ENCODE measurements at places on chromosomes 6 and 20. TPM values are rescaled to one million over a fixed set of nuclear protein-coding genes. Genes with fewer than 3 reads are reported as not detected.

The WFDC10B gene
- not detected for polyA plus RNA-seq

The CST1 gene
- not detected for polyA plus RNA-seq

The TCP11 gene
- polyA plus RNA-seq: 0.30 TPM

The COQ3 gene
- 7.1 TPM for polyA plus RNA-seq

The CDH4 gene
- 3.5 TPM for polyA plus RNA-seq

The PSORS1C2 gene
- not detected for polyA plus RNA-seq

The SLC22A7 gene
- polyA plus RNA-seq: not detected

The MYH7B gene
- 0.09 TPM for polyA plus RNA-seq

The SLC17A1 gene
- not detected for polyA plus RNA-seq

The SLC52A3 gene
- polyA plus RNA-seq: not detected

- DNase-seq: no peak
Observed at GRCh38 chr20:37291724-37292126, 2.3 kb downstream of the MANBAL start.

DNA sequence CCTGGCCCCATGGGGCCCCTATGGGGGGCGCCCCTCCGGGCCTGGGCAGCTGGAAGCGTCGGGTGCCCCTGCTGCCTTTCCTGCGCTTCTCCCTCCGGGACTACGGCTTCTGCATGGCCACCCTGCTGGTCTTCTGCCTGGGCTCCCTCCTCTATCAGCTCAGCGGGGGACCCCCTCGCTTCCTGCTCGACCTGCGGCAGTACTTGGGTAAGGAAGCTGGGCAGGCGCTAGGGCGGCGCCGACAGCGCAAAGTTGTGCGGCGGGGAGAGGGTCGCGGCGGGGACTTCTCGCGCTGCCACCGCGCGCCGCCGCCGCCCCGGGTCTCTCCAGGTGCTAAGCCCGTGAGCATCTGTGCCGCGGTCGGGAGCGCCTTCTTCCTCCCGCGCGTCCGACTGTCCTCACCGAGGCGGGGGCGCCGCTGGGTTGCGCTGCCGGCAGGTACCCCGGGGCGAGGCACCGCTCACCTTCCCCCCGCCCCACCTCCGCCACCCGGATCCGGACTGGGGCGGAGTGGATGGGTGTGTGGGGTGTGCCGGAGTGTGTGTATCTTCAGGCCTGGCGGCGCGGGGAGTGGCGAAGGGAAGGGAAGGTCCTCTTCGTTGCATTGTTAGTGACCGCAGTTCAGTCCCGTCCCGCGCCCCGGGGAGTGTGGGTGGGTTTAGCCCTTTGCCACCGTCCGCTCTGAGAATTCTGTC, 788 bp downstream of the UST start:
- peak; percentile 21 for DNase-seq

GRCh38 chr6:73608761-73609160, 45.0 kb downstream of the SLC17A5 start:
- no peak for DNase-seq

DNA sequence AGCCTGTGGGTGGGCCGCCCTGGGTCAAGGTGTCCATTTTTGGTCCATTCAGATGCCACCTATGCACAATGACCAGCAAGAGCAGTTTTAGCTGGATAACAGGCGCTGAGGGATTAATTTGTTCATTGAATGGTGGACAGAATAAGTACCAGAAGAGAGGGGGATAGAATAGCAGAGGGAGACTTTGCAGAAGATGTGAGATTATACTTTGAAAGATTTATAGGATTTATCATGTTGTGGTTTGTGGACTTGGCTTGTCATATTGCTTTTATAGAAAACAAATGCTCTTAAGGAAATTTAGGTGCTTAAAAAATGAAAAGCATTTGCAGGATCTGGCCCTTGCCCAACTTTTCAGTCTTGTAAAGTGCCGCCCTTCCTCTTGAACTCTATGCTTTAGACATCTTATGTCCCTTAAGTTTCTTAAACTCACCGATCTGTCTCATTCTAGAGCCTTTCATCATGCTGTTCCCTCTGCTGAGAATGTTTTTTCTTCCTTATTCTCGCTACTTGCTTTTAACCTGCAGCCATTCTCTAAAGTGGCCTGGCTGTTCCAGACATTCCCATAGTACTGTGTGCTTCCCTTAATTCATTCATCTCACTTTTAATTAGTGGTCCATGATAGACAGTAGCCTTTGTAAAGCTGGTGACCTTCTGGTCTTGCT, 42.5 kb downstream of the CD109 start:
- no peak for DNase-seq

DNA sequence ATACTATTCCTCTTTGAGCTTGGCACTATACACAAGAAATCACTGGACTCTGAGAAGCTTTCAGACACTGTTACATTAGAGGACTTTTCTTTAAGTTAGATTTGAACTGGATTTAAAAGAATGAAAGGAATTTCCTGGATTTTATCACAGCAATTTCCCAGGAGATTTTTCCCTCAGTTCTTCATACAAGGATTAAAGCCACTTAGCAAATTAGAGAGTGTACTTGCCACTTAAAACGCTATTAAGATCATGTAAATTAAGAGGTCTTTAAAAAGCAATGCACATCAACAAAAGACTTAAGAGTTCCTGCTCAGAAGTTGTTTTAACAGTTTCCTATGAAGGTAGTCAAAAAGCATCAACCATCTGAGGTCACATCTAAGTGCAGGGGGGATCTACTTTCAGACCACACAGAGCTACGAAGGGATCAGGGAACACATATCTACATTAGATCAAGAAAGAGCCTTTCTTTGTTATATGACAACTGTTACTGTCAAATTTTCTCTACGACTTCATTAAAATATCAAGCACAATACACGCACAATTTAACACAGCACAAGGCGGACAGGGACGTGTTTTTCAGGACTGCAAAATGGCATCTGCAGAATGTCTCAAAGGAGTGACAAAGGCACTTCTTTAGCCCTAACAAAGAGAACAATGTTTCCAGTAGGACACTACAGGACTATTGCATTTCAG, 65.8 kb downstream of the EPB41L2 start:
- DNase-seq: peak; percentile 56

DNA sequence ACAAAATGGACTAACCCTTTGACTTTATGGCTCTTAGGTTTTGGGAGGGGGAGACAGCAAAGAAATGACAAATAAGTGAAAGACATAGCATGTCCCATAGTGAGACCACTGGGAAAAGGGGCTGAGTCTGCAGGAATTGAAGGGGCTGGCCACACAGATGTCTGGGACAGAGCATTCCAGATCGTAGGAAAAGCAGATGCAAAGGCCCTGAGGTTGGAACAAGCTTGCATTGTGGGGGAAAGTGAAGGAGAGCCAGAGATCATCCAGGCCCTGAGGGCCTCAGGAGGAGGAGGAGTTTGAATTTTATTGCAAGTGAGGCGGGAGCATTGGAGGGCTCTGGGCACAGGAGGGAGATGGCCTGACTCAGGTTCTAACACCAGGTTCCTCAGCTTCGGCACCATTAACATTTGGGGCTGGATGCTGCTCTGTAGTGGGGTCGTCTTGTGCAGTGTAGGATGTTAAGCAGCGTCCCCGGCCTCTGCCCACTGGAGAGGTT, 97.5 kb downstream of the CEBPB start:
- no peak for DNase-seq

GRCh38 chr20:33826270-33826897, 15.2 kb downstream of the CHMP4B start:
- no peak for DNase-seq

DNA sequence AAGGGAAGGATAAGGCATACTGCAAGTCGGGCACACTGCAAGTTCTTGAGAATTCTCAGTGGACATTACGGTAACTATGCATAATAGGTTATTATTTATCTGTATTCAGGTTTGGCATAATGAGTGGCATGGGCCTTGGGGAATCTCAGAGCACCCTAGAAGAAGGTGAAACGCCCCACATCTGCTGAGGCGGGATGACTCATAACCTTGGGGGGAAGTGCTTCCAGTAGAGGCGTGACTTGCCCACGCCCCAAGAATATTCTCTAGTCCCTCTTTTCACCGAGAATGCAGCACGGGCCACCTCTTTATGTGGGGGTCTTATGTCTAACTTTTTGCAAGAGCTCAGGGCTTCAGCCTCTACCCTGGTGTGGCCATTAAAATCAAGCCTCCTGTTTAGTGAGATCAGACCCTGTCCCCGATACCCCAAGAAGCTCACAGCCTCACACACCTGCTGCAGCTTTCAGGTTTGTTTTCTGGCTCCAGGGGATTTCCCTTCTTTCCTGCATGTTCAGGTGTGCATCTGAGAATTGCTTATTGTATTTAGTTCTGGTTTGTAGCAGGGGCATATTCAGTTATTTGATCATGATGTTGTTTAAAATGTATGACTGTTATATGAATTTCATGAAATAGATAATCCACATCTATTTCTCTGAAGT, 19.1 kb downstream of the ZFP64 start:
- no peak for DNase-seq

- no peak for DNase-seq
Observed at GRCh38 chr6:23940466-23940865, 185.5 kb upstream of the NRSN1 start.

DNA sequence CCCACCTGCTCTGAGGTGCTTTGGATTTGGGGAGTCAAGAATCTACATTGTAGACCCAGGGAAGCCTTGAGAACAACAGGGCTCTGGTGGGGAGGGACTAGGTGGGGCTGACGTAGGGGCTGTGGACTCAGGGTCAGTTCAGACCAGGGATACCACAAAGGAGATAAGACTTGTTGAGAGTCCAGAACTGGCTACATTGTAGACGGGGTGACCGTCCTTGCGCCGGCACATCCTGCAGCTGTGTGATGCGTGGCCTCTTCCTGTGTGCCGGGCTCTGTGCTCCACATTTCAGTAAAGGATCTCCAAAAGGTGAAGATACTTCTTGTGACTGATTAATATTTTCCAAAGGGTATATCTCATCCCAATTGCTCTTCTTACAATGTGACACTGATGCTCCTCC, 9.8 kb upstream of the TLDC2 start:
- DNase-seq: no peak

DNA sequence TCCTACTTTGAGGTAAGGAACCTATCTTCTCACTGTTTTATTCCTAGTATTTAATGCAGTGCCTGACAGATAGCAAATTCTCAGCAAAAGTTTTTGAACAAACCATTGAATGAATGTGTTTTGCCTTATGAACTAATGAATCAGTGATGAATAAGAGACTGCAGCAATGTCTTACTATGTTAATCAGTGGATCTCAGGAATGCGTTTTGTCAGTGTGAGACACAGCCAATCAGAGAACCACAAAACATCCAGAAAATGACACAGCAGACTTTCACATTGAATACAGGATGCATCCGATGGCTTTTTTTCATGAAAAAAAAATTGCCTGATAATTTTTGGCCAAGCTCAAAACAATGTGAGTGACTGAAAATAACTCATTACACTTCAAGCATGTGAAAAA, 270.5 kb downstream of the BMP2 start:
- no peak for DNase-seq

- no peak for DNase-seq
Observed at GRCh38 chr6:43678341-43678740, 9.2 kb downstream of the MRPS18A start.

GRCh38 chr6:90637320-90637719, 50.4 kb upstream of the MAP3K7 start:
- no peak for DNase-seq

DNA sequence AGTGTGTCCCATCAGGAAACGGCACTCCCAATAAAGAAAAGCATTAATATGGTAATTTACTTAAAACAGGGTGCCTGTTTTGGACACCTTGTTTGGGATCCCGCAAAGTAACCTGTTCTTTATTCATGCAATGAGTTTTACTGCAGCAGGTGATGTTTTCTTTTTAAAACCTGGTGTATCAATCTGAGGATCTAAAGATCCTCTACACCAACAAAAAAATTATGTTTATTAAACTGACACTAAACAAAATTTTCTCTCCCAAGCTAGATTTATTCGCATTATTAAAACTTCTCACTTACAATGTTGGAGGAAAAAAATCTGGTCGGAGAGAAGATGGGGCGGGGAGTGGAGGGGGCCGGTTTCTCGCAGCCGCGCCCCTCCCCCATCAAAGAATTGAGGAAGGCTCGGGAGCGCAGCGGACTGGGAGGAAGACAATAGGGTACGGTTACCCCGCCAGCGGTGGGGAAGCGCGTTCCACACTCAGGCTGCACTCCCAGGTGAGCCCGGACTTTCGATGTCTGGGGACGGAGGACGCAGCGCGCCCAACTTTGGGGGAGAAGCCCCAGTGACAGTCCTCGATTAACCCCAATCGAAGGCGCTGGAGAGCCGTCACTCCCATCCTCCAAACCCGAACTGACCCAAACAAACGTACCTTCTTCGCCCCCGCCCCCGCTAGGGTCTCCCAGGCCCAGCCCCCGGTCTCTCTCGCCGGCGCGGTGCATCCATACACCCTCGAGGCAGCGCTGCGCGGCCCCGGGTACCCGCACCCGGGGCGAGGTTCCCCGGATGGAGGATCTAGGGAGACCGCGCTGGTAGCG, 1.3 kb downstream of the CD24 start:
- DNase-seq: no peak

- no peak for DNase-seq
Observed at GRCh38 chr20:57892471-57892870, 182.7 kb upstream of the PMEPA1 start.

GRCh38 chr6:169339731-169340309, 86.2 kb upstream of the THBS2 start:
- no peak for DNase-seq

- DNase-seq: peak; percentile 49
Observed at GRCh38 chr20:4666001-4666479, 55.7 kb upstream of the PRND start.

- DNase-seq: peak; percentile 79
Observed at GRCh38 chr6:128209771-128210170, 308.9 kb upstream of the THEMIS start.

DNA sequence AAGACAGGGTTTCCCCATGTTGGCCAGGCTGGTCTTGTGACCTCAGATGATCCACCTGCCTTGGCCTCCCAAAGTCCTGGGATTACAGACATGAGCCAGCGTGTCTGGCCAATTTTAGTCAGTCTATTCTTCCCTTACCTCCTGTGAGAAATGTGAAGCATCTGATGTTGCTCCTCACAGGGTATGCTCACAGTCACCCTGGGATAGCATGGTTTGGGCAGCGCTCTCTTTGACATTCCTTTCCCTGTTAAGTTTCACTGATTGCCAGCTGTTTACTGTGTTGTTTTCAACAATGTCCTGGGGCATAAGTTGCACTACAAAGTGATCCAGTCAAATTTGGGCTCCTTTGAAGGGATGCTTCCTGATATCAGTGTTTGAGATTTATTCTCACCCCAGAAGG, 13.1 kb downstream of the CDC5L start:
- DNase-seq: no peak

- no peak for DNase-seq
Observed at GRCh38 chr20:36819659-36820058, 46.1 kb upstream of the DSN1 start.
